Stimulated activated CD8-positive, alpha-beta memory T cell treated with anti-CD3 and anti-CD28 coated beads, Interleukin-2, amount 100 ng/mL, for 1 hour (primary cell): ENCODE measurements at places on chromosomes 5 and 9.

GRCh38 chr5:133385346-133385745, 227.0 kb downstream of the FSTL4 start:
- no peak for DNase-seq

DNA sequence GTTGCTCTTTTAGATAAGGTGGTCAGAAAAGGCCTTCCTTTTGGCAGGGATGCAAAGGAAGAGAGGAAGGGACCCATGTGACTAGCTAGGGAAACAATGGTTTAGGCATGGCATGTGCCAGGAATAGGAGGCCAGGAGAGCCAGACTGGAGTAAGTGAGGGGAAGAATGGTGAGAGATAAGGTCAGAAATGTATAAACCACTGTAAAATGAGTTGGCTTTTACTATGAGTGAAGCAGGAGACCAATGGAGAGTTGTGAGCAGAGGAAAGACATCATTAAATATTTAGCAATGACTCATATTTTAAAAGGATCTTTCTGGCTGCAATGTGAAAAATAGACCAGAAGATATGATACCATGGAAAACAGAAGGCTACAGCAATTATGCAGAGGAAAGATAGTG, 50.9 kb downstream of the AP3B1 start:
- DNase-seq: no peak

- DNase-seq: no peak
Measured at GRCh38 chr5:139650689-139651042, 2.5 kb downstream of the CXXC5 start.

GRCh38 chr5:112248623-112249022, 170.5 kb downstream of the EPB41L4A start:
- no peak for DNase-seq

DNA sequence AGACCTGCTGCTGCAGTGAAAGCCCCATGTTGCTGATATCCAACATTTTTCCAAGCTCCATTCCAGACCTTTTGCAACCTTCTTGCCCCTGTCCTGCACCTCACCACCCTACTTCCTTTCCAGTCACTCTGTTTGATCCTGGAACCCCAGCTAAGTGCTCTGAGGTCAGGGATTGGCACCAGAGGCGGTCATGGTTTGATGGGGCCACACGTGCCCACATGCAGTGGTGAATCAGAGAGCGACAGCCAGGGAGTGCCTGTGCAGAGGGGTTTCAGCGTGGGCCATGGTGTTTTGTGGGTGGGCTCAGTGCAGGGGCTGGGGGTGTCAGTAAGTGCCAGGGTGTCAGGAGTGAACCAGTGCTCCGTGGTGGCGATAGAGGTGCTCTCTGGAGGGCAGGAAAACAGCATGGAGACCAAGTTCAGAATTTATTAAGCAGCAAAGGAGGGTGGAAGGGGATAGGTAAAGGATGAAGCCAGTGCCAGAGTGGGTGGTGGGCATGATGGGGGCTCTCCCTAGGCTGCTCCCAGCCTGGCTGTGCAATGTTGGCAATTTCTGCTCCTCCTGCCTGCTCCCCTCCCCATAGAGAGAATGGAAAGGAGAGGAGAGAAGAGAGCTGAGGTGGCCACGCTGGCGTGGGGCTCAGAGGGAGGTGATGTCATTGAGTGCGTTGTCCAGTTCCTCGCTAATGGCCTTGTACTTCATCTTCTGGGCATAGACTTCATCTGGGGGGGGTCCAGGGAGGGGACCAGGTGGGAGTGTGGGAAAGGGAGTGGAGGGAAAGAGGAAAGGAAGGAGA, 7.0 kb downstream of the TPM2 start:
- no peak for DNase-seq

DNA sequence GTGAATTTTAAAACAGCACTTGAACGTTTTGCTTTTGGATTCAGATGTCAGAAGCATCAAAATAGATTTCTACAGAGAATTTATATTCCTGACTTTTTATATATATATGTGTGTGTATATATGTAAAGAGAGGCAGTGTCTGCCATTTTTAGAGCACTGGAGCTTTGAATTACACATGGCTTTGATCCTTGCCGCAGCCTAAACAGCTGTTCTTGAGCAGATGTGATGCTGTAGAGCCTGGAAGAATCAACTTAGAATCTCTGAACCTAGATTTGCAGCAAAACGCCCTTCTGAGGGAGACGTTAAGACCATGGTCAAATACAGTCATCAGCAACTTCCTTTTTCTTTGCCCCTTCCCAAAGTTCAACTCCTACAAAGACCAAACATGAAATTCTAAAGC, 21.7 kb upstream of the C5orf47 start:
- DNase-seq: no peak

DNA sequence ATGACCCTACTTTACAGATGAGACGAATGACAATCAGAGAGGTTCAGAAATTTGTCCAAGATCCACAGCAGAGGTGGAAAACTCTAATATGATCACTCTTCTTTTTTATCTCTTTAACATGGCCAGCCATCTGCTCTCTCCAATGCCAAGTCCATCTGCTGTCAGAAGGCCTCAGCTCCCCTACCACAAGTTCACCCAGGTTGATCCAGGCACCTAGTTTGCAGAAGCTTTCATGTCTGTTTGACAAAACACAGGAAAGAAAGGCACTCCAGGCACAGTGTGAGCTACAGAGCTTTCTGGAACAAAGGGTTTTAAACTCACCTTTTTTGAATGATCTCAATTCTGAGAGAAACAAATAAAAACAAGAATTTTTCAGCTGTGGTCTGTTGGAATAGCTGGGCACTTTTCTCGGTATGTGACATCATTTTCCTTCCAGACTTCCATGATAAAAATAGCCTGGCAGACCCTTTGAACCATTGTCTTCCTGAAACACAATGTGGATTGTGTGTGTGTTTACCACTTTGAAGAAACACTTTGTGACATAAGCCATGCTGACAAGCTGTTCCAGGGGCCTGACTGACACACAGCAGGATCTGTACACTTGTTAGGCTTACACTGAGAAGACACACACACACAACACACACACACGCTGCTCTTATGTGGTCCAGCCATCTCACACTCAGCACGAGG, 214.3 kb downstream of the AGTPBP1 start:
- no peak for DNase-seq

- no peak for DNase-seq
Measured at GRCh38 chr9:137438591-137439157, 2.5 kb downstream of the ENTPD8 start.

GRCh38 chr5:52656569-52657246, 131.0 kb upstream of the ITGA1 start:
- no peak for DNase-seq

DNA sequence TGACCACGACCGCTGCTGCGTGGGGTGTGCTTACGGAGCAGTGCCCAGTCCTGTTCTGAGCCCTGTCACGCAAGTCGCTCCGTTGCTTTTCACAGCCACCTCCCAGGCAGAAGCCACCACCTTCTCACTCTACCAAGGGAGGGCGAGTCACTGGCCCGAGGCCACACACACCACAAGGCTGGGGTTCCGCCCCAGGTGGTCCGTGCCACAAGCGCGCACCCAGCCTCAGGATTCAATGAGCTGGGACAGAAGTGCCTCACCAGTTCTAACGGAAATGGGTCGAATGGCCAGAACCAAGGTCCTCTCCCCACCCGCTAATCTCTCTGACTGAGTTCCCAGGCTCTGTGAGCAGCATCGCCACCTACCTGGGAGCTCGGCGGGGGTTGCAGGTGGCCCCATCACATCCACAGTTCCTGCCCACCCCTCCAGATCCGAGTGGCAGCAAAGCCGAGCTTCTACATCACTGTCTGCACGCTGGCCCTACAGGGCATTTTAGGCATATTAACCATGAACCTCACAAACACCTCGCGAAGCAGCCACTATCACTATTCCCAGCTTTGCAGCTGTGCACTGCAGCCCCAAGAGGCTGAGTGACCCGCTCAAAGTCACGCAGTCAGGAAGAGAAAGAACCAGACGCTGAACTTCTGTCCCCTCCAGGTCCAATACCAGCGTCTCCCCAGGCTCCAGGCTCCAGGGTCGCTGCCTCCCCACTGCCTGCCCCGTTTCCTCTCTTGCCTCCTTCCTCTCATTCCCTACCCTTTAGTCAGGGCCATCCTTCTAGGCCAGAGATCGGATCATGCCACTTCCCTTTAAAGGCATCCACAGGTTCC, 92.1 kb upstream of the PHYKPL start:
- no peak for DNase-seq

DNA sequence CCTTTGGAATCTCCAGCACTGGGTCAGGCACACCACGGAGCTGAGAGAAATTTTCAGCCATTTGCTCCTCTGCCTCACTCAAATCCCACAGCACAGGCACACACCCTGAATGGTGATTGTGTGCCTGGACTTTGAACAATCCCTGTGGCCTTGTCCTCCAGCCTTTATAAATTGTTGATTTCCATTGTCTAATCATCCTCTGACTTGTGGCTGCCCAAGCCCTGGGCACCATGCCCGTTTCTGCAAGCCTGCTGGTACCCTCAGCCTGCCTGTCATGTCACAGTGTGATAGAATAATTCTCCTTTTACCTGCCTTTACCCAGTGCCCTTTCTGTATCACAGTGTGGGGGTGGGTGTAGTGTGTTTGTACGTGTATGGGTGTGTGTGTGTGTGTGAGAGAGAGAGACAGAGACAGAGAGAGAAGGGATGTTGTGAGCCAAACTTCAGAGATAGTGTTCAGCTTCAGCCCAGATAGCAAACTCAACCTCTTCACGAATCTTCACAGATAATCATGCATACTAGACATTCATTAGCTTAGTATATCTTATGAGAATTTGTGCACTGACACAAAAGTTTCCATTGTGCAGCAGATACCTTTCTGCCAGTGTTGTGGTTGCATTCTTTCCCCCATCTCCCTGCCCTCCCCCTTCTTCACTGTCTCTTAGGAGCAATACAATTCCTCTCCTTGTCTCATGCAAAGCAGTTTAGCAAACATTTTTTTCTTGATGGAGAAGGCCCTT, 27.8 kb upstream of the SLC44A1 start:
- DNase-seq: no peak

DNA sequence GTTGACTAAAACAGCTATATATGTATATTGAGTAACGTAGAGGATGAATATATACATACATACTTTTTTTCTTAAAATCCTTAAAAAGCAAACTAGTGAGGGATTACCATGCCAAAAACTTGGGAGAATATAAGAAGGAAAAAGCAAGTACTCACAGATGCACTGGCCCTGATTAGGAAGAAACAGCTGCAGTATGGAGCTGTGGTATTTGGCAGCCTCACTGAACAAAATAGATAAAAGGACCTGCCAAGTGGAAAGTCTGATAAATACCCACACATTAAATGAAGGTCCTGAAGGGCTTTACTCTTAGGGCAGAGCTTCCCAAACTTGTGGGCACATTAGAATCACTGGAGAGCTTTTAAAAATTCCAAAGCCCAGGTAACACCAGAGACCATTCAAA, 80.6 kb downstream of the FEM1C start:
- no peak for DNase-seq

DNA sequence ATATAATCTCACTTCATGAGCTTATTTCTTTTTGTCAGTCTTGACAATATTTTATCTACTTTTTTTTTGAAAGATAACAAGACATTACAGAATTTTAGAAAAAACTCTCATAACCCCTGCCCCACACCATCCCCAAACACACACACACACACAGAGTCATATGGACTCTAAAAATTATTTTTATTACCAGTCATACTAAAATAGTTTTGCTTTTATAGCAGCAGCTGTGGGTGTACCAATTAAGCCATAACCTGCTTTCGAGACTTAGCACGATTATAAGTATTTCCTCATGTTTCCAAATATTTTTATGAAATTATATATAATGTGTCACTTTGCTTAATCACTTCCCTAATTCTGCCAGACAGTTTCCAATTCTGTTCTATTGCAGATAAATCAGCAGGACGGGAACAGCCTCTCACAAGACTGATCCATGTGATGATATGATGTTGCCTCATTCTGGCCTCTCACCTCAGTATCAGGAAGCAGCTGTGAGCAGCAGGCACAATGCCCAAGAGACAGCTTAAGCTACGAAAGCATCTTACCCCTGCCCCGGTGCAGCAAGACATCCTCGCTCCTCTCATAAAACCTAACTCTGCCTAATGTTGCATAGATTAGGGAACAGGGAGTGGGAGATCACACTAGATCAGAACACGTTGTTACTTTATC, 7.0 kb downstream of the PDCL start:
- no peak for DNase-seq

DNA sequence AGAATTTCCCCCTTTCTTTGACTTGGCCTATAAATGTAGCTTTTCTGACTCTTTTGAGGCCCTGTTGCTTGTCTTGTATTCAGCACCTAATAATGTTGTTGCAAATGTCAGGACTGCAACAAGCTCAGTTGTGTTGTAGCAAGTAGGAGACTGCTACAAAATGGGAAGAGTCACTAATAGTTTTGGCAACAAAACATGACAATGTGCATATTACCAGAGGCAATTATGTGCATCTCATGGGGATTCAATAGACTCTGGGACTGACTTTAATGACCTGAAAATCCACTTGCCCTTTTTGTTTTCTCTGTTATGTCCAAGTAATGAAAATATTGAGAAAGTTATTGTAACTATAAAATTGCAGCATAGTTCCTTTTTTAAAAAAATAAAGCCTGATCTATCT, 368.4 kb downstream of the OSTF1 start:
- DNase-seq: no peak

GRCh38 chr9:20636888-20637440, 14.7 kb upstream of the MLLT3 start:
- DNase-seq: no peak

- DNase-seq: no peak
Measured at GRCh38 chr9:113590991-113591898, 127.7 kb downstream of the RGS3 start.

- DNase-seq: no peak
Measured at GRCh38 chr9:35658968-35659220, 802 bp downstream of the CCDC107 start.

- DNase-seq: no peak
Measured at GRCh38 chr9:119289740-119290433, 79.3 kb downstream of the BRINP1 start.

DNA sequence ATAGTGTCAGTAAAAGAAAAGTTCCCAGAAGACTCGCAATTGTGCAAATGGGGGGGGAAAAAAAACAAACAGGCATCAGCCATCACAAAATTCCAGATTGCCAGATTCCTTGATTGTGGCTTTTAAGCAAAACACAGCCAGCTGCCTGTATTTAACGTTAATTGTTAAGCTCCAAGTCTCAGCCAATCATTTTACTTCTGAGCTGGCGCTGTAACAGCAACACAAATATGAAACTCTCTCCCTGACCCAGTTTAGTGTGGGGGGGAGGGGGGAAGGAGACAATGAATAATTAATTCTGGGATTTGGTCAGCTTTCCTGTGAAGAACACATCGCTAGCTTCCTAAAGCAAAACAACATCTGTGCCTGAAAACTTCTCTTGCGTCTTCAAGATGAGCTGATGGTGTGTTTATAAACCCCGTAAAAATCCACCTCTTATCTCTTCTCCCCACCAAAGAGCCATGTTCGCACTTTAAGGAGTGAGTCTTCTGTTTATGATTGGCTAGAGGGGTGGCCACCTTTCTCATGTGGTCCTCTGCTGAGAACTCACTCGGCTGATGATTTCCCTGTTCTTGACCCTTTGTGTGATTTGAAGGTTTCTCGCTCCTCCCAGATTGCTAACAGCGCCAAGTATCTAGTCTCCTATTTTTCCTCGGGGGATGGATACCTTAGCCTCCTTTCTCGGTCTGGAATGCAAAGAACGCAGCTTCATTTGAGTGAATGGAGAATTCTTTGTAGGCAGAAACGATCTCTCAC, 160.2 kb upstream of the DAPK1 start:
- no peak for DNase-seq

- no peak for DNase-seq
Measured at GRCh38 chr9:107261106-107261505, 22.0 kb upstream of the RAD23B start.
